Stimulated activated CD4-positive, alpha-beta T cell treated with anti-CD3 and anti-CD28 coated beads, Interleukin-2, amount 100 ng/mL, for 24 hours (primary cell): ENCODE measurements at places on chromosomes 6 and 20.

- DNase-seq, result no peak
These were observed 3.0 kb upstream of the IL17A start for GRCh38 chr6:52183131-52183713.

- no peak for DNase-seq
These were observed 130.5 kb downstream of the ANKRD60 start for GRCh38 chr20:58097943-58098342.

GRCh38 chr20:57837208-57838035 is 127.6 kb upstream of the PMEPA1 start:
- no peak for DNase-seq

DNA sequence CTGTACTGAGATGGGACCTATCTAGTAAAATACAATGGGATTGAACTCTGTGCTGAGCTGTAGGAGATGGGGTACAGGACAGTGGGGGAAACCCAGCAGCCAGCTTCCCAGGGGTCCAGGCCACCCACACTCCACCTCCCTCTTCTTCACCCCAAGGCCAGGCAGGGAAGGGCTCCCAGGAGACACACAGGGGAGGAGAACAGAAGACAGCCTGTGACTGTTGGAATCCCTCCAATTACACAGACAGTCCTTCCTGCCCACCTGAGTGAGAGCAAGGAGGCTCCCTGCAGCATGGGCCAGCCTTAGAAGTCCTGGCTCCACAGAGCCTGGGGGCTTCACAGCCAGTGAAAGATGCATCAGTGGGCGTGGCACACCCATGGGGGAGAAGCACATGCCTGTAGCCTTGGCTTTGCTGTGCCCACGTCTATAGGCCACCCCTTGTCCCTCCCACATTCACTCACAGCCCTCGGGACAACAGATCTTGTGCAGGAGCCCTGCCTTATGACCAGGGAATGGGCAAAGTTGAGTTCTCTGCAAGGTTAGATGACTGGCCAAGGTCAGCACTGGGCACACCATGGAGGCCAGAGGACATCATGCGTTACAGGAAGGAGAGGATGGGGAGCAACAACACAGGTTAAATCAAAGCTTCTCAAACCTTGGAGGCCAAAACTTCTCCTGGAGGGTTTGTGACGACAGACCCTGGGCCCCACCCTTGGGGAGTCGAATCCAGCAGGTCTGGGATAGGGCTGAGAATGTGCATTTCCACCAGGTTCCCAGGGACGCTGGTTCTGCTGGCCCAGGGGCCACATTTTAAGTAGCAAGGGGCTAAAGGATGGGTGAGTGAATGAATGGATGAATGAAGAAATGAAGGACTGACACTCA is 12.3 kb upstream of the CST7 start:
- DNase-seq, result no peak

GRCh38 chr6:145878591-145879295 is 64.1 kb upstream of the FBXO30 start:
- no peak for DNase-seq

DNA sequence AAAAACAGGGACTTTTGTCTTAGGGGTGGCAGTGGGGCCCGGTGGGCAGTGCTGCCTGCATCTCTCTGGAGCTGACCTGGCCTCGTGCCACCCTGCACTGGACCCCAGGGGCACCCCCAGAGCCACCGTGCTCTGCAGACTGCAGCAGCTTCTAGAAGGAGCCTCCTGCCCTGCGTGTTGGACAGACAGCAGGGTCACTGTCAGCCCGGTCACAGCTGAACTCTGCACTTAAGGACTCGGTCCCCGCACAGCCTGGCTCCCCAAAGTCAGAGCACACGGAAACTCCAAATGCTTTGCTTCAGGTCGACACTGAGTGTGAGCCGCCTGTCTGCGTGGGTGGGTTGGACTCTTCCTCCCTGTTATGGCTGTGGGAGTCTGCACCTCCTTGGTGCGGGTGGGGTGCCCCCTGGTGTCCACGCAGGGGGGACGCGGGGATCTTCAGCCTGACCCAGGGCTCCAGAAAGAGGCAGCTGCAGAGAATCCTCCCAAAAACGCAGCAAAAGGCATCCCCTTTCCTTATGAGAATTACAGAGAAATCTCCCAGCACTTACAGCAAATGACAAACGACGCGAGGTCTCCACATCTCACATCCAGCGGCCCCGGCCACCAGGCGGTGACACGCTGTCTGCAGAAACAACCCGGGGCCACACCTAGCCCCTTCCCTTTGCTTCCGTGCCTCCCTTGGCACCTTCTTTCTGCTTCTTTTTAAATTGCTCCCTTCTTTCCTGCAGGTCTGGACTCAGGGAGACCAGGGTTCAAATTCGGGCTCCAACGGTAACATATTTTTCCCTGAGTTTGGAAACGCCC is 36.3 kb upstream of the DACT2 start:
- DNase-seq, result no peak

DNA sequence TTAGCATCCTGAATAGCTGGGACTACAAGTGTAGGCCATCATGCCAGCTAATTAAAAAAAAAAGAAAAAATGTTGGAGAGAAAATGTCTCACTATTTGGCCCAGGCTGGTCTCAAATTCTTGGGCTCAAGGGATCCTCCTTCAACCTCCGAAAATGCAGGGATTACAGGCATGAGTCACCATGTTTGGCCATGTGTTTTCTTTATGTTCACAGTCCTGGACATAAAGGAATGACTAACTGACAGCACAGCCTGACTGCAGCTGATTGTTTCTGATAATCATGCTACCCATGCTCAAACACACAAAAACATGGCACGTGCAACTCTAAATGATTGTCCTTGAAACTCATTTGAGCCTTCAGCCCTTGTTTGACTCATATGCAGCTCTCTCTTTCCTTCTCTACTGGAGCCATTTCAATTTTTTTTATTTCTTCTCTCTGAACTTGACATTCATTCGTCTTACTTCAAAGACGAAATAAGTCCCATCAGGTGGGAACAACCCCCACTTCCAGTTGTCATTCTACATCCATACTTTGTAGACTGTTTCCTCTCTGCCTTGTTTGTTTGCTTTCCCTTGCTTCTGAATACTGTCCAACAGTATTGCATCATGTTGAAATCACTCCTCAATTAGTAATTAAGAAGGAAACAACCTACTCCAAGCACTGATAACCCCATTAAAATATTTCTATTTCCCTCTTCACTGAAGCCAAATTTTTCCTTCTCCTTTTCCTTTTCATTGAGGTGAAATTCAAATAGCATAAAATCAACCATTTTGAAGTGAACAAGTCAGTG is 413.0 kb downstream of the BMP2 start:
- DNase-seq, result no peak

DNA sequence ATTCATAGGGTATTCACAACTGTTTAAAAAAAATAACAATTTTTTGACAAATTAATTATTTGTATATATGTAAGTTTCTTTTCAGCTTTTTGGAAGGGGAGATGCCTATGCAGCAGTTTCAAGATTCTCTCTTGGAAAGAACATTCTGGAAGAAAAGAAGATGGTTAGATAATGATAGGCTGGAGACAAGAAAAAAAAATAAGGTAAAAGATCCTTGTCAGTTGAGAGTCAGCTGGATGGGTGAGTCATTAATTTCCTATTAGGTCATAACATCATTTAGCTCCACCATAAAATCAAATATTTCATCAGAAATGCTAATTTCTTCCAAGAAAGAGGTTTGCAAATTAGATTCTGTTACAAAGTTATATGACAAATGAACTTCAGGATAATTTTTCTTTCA is 880.4 kb downstream of the EPHA7 start:
- DNase-seq, result no peak

DNA sequence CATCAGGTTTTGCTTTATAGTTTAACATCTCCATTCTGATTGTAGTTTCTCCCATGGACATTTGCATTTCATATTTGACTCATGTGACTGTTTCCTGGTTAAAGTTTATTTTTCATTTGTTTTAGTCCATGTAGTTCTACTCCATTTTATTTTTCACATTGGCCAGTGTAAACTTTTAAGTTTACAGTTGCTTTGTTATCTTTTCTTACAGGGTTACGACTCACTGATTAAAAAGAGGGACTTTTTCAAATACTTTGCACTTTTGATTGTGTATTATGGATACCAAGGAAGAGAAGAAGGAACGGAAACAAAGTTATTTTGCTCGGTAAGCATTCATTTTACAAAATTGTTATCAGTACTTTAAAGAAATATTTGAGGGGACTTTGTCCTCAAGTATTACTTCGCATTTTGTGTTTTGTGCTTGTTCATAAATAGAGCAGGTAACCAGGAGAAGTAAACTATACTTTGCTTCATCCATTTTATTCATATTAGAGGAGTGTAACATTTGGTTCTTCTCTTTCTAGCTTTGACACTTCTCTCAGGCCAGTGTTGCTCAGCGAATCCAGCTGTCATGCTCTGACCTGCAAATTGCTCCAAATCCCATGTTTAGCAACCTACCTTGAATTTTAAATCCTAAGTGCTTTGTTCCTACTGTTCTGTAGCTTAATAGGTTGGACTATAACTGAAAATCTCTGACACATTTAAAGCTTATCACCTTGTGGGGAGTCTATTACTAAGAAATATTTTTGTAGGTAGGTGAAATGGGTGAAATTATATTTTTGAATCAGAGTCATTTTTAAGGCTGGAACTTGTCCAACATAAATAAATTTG is 24.5 kb downstream of the NCOA7 start:
- DNase-seq, result no peak

GRCh38 chr20:52171025-52171424 is 20.6 kb downstream of the ZFP64 start:
- no peak for DNase-seq

GRCh38 chr20:38434301-38434741 is 807 bp downstream of the SNHG17 start:
- peak; percentile 29 for DNase-seq

- DNase-seq, result no peak
These were observed 356.8 kb upstream of the AGPAT4 start for GRCh38 chr6:161630674-161631073.

DNA sequence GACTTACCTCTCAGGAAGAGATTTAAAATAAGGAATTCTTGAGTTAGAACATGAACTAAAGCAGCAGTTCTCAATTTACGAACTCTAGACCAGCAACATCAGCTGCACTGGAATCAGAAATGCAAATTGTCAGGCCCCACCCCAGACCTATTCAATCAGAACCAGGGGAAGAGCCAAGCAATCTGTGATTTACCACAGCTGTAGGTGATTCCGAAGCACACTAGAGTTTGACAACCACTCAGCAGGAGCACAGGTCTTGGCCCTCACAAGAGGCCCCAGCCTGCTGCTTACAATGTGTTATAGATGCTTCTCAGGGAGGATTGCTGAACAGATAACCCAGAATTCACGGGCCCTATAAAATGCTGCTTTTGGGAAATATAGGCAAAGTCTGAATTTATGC is 279.2 kb downstream of the PTPRK start:
- DNase-seq, result no peak

- no peak for DNase-seq
These were observed 9.9 kb downstream of the PRIM2 start for GRCh38 chr6:57327311-57327710.

DNA sequence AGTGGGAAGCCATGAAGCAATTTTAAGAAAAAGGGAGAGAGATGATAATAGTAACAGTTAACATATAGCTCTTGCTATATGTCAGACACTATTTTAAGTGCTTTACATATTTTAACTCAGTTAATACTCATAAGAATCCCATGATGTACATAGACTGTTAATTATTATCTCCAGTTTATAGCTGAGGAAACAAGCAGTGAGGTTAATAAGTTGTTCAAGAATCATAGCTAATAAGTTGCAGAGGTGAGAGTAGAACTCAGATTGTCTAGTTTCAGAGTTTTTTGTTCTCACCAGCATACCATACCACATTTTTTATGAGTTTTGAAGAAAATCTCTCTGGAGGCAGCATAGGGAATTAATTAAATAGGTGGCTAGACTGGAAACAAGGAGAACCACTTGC is 144.6 kb upstream of the MMS22L start:
- DNase-seq, result no peak

- no peak for DNase-seq
These were observed 157.9 kb downstream of the CD83 start for GRCh38 chr6:14275493-14275851.

GRCh38 chr6:84728602-84729001 is 35.8 kb downstream of the TBX18 start:
- no peak for DNase-seq
